Neural crest cell (in vitro differentiated cells): ENCODE measurements at places on chromosomes 2 and 18.
A peak's percentile ranks its signal among the peaks of the same experiment; 100 is the strongest.

DNA sequence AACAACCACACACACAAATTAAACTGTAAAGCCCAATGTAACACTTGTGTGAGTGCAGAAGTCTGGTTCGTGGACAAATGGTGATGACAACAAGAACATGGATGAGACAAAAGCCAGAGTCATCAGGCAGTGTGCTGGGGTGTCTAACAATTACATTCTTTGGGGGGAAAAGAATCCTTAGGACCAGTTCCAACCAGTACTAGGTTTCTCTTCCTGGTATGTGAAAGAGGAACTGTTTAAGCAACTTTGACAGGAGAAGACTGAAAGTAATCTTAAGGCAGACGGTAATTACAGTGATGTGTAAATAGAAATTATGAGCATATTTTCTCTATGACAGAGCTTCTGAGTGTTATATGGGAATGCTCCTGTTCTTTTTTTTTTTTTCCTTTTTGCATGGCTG is 133.4 kb downstream of the AFF3 start:
- no peak for DNase-seq
- H3K36me3 ChIP-seq, result peaks cover 11% of the 10 kb centered on the region
- no peak overlapping the region for H3K27ac ChIP-seq
- no peak overlapping the region for H3K4me3 ChIP-seq

GRCh38 chr2:223522796-223523195 is 79.4 kb downstream of the SCG2 start:
- H3K4me3 ChIP-seq, result no peak overlapping the region
- no peak for DNase-seq
- H3K4me1 ChIP-seq, result peaks cover 19% of the 10 kb centered on the region
- no peaks in the 10 kb centered on the region for H3K27me3 ChIP-seq
- H3K36me3 ChIP-seq, result peaks cover 2% of the 10 kb centered on the region

GRCh38 chr2:138712212-138712979 is 67.8 kb downstream of the NXPH2 start:
- no peaks in the 10 kb centered on the region for H3K27me3 ChIP-seq
- DNase-seq, result no peak
- no peaks in the 10 kb centered on the region for H3K36me3 ChIP-seq

GRCh38 chr2:70553334-70553583 is 367 bp downstream of the TGFA start:
- peaks cover 78% of the 10 kb centered on the region for H3K27me3 ChIP-seq
- H3K4me3 ChIP-seq, result peak overlapping the region; percentile 82
- no peak overlapping the region for H3K27ac ChIP-seq
- DNase-seq, result no peak
- peaks cover 43% of the 10 kb centered on the region for H3K4me1 ChIP-seq

DNA sequence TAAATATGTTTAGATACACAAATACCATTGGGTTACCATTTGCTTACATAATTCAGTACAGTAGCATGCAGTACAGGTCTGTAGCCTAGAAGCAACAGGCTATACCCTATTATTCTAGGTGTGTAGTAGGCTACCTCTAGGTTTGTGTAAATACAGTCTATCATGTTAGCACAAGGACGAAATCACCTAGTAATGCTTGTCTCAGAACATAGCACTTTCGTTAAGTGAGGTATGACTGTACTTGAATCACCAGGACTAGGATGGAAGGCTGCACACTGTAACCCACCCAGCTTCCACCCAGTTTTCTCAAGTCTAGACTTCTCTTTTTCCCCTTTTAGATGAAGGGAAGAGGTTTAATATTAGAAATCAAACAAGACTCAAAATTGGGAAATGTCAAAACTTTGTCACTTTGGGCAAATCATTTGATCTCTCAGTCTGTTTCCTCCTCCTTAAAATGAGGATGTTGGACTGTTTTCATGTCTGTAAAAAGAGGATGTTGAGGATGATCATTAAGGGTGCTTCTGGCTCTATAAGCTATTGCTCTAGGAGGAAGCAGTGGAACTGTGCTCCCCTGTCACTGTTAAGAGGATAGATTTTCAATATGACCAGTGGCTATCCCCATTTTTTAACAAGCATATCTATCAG is 3.7 kb upstream of the SOCS6 start:
- peaks cover 9% of the 10 kb centered on the region for H3K4me1 ChIP-seq
- H3K4me3 ChIP-seq, result no peak overlapping the region
- no peak for DNase-seq
- H3K27me3 ChIP-seq, result peaks cover 2% of the 10 kb centered on the region
- peaks cover 3% of the 10 kb centered on the region for H3K36me3 ChIP-seq
- no peak overlapping the region for H3K27ac ChIP-seq

DNA sequence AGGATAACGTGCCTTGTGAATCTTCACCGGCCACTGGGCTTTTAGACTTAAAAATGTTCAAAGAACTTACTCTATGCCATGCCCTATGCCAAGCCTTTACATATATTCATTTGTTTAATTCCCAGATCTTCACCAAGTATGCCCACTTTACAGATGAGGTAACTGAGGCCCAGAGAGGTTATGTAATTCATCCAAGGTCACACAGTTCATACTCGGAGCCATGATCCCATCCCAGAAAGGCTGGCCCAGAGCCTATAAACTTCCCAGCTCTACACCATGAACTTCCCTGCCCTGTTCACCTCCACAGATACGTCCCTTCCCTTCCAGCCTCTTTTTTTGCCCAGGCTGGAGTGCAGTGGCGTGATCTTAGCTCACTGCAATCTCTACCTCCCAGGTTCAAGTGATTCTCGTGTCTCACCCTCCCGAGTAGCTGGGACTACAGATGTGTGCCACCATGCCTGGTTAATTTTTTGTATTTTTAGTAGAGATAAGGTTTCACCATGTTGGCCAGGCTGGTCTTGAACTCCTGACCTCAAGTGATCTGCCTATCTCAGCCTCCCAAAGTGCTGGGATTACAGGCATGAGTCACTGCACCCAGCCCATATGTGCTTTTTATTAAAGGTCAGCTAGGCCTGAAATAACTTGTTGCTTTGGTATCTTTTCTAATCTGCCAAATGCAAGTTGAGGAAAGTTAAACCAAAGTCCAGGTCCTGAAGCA is 44.1 kb downstream of the MTHFD2 start:
- no peaks in the 10 kb centered on the region for H3K36me3 ChIP-seq
- H3K27ac ChIP-seq, result no peak overlapping the region
- H3K27me3 ChIP-seq, result peaks cover 4% of the 10 kb centered on the region
- no peak for DNase-seq

DNA sequence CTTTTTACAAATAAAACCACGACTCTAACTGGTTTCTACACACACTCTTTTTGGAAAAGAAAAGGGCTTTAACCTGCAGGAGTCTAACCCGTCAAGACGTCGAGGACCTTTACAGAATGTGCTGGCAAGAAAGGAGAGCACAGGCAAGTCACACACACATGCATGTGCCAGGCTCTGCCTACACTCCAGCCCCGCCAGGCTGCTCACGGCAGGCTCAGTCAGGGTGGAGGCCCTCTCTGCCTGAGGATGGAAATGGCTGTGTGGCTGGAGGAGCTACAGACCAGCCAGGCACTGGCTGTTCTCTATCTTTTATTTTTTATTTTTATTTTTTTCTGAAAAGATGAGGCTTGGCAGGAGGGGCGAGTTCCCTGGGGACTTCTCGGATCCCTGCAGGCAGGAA is 10.2 kb downstream of the SIX3 start:
- no peak for DNase-seq
- no peak overlapping the region for H3K27ac ChIP-seq
- no peaks in the 10 kb centered on the region for H3K36me3 ChIP-seq
- H3K4me1 ChIP-seq, result peaks cover 37% of the 10 kb centered on the region
- peaks cover 97% of the 10 kb centered on the region for H3K27me3 ChIP-seq

GRCh38 chr2:241802421-241803318 is 6.3 kb upstream of the NEU4 start:
- no peak overlapping the region for H3K4me3 ChIP-seq
- DNase-seq, result no peak
- no peaks in the 10 kb centered on the region for H3K4me1 ChIP-seq
- no peaks in the 10 kb centered on the region for H3K36me3 ChIP-seq

GRCh38 chr2:147945660-147946059 is 74.9 kb downstream of the ORC4 start:
- no peaks in the 10 kb centered on the region for H3K27me3 ChIP-seq
- H3K4me1 ChIP-seq, result no peaks in the 10 kb centered on the region
- DNase-seq, result no peak
- no peak overlapping the region for H3K27ac ChIP-seq
- H3K4me3 ChIP-seq, result no peak overlapping the region
- H3K36me3 ChIP-seq, result peaks cover 6% of the 10 kb centered on the region

DNA sequence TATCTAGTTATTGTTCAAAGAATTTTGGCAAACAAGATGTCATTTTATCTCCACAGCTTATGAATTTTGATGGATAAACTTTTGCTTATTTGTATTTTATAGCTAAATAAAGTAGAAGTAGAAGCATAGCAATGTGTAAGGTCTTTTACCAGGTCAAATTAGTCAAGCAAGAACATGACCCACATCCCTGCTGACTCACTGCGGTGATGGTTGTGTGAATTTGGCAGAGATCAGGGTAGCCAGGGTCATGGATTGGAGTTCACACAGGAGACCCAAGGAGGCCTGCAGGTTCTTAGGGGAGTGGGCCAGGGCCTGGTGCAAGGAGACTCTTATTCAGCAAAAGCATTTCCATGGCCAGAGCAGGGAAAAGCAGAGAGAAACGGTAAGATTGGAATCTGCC is 18.7 kb downstream of the SP140 start:
- no peak overlapping the region for H3K27ac ChIP-seq
- no peak overlapping the region for H3K4me3 ChIP-seq
- peaks cover 2% of the 10 kb centered on the region for H3K36me3 ChIP-seq
- no peaks in the 10 kb centered on the region for H3K4me1 ChIP-seq
- no peak for DNase-seq

DNA sequence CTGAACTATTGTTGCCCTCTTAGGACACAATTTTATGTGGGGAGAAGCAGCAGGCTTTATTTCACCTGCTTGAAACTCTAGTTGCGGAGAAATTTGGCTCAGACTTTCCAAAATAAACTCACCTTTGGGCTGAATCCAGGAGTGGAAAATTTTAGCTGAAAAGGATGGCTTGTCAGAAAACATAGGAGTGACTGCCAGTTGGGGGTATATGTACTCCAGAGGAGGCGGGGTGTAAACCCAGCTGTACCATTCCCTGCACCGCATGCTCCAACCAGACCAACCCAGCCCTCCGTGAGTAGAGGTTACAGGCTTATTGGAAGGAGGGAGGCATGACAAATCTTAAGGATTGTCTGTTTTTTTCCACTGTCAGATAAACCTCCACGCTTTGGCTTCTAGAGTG is 53.8 kb downstream of the PRKCE start:
- peaks cover 4% of the 10 kb centered on the region for H3K36me3 ChIP-seq
- H3K4me1 ChIP-seq, result peaks cover 1% of the 10 kb centered on the region
- H3K27ac ChIP-seq, result no peak overlapping the region

- no peak overlapping the region for H3K27ac ChIP-seq
- H3K4me1 ChIP-seq, result peaks cover 33% of the 10 kb centered on the region
- H3K36me3 ChIP-seq, result no peaks in the 10 kb centered on the region
Measured at GRCh38 chr2:152480821-152481399, 145.9 kb downstream of the FMNL2 start.

DNA sequence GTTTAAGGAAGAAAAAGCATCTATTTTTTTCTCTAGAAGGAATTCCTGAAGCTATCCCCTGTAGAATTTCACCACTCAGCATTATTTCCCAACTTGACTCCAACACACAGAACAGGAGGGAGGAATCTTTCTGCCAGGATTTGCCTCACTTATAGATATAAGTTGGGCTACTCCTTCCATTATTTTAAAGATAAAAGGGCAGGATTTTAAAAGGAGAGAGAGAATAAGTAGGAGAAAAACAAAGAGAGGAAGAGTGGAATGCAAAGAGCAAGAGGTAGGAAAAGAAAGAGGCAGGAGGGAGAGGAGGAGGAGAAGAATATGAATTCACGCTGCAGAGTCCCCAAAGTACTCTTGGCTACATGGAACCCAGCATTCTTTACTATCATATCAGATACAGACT is 182.5 kb downstream of the TCF4 start:
- H3K4me3 ChIP-seq, result no peak overlapping the region
- DNase-seq, result no peak
- peak overlapping the region; percentile 25 for H3K27ac ChIP-seq
- no peaks in the 10 kb centered on the region for H3K27me3 ChIP-seq

DNA sequence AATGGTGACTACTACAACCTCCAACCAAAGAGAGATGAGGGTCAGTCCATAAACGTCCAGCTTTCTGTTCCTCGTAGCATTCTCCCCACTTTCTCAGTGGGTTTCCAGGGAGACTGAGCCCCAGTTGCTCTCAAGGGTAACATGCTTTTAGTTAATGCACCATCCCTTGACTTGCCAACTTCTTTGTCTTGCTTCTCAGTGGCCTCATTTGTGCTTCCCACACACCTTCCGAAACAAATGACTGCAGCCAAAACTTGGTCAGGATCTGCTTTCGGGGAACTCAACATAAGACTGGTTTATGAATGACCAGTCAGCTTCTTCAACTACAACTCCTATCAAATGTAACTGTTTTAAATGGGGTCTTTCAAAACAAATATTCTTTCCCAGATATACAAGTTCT is 94.1 kb downstream of the COL6A3 start:
- H3K4me1 ChIP-seq, result peaks cover 18% of the 10 kb centered on the region
- no peaks in the 10 kb centered on the region for H3K36me3 ChIP-seq
- no peak overlapping the region for H3K27ac ChIP-seq
- no peaks in the 10 kb centered on the region for H3K27me3 ChIP-seq
- no peak for DNase-seq

DNA sequence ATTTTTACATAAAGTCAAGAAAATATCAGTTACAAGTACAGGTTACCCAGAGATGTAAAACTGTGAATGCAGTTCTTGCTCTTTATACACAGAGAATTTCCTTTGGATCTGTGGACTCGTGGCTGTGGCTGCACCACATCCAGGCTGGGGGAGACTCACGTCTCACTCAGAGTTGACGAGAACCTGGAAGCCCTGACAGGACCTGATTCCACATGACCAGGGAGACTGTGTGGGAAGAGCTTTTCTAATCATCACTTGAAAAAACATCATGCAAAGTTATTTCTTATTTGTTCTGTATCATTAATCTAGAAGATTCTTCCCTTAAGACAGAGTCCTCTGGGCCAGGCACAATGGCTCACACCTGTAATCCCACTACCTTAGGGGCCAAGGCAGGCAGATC is 1159.0 kb downstream of the RPIA start:
- DNase-seq, result no peak
- H3K27me3 ChIP-seq, result no peaks in the 10 kb centered on the region
- no peak overlapping the region for H3K27ac ChIP-seq
- no peak overlapping the region for H3K4me3 ChIP-seq
- peaks cover 14% of the 10 kb centered on the region for H3K36me3 ChIP-seq
- no peaks in the 10 kb centered on the region for H3K4me1 ChIP-seq

DNA sequence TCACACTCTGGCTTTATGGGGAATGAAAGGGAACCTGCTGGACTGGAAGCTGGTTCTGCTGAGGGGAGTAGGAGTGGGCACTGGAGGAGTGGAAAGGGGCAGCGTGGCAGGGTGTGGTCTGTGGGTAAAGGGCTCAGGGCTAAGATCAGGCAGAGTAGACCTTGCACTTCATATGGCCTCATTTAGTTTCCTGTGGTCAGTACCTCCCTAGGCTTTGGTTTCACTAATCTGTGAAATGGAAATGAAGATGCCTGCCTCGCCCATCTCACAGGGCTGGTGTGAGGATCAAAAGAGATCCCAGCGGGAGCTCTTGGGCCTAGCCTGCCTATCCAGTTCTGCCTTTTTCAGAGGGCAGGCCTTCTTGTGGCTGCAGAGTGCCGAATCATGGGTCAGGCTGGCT is 208.7 kb downstream of the LOXHD1 start:
- no peaks in the 10 kb centered on the region for H3K27me3 ChIP-seq
- no peak overlapping the region for H3K4me3 ChIP-seq
- DNase-seq, result no peak
- H3K4me1 ChIP-seq, result no peaks in the 10 kb centered on the region
- no peak overlapping the region for H3K27ac ChIP-seq
- H3K36me3 ChIP-seq, result peaks cover 38% of the 10 kb centered on the region

- peaks cover 3% of the 10 kb centered on the region for H3K36me3 ChIP-seq
- H3K4me1 ChIP-seq, result peaks cover 16% of the 10 kb centered on the region
- H3K27ac ChIP-seq, result peak overlapping the region; percentile 78
Measured at GRCh38 chr2:109331896-109332848, 203.2 kb downstream of the SH3RF3 start.
